Stimulated activated naive CD8-positive, alpha-beta T cell treated with anti-CD3 and anti-CD28 coated beads, Interleukin-15, Interleukin-2, amounts not matched to agents 100 U/mL and 50 U/mL, for 24 hours (primary cell): ENCODE measurements at places on chromosomes 6 and 20.

- DNase-seq: peak; percentile 79
Measured at GRCh38 chr6:106098383-106099234, 12.5 kb downstream of the PRDM1 start.

DNA sequence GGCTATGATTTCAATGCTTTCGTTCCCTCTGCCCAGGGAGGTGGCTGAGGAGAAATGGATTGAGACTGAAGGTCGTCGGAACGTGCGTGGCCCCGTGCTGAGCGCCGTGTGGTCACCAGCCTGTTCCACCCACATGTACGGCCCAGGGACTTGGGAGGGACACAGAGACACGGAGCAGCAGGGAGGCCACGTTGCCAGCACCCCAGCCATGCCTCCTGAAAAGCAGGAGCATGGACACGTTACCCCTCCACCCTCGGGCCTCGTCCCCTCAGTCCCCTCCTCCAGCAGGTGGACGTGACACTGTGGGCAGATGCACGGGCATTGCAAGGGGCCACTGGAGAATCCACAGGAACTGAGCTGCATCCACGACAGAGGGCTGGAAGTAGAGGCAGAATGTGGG lies 133.1 kb upstream of the CST7 start:
- DNase-seq: no peak

DNA sequence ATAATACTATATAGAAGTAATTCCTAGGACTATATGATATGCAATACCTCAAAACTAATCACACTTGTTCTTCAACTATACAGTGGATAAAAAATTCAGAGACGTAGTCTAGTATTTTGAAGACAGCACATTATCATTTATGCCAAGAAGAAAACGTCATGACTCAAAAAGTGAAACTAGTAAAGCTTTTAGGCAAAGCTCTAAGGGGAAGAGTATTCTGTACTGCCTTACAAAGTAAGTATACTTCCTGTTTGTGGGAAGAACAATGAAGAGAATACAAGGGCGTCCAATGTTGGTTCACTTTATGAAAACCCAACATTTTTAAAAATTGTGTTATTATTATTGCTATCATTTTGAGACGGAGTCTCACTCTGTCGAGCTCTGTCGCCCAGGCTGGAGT lies 27.9 kb downstream of the LOC128125822 start:
- DNase-seq: no peak

DNA sequence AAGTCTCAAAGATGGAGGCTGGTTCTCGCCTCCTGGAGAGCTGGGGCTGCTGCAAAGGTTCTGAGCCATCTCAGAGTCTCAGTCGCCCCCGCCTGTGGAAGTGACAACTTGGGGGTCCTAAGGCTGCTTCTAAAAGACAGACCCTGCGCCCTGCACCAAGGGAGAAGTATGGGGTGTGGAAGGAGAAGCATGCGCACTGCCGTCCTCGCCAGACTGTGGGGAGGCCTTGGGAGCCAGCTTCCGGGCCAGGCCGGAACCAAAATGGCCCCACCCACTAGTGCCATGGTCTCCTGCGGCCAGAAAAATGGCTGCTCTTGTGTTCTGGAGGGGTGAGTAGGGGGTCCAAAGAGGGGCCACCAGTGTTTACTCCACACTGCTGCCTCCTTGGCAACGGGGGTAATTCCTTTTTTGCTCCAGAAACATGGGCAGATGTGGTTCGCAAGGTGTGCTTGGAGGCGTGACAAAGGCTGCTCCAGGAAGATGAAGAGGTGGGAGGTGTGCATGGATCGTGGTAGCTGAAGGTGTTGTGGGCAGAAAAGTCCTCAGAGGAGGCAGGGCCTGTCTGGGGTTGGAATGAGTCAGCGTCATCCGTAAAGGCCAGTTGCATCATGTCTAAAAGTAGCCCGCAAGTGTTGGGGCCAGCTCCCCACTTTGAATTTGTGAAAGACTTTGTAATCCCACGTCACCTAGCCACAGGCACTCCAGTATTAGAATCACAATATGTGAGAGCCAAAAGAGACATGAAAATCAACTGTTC lies 329.8 kb upstream of the SOX4 start:
- peak; percentile 5 for DNase-seq

DNA sequence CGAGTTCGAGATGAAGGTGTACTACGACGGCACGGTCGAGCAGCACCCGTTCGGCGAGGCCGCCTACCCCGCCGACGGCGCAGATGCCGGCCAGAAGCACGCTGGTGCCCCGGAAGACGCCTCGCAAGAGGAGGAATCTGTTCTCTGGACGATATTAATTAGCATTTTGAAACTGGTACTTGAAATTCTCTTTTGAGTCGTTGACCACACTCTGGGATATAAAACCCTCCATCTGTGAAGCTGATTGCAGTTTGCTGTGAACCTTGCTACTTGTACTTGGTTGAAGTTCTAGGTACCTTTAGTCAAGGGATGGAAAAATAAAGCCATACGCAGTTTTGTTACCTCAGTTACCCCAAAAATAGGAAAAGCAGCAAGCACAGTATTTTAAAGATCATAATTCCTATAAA lies 917 bp downstream of the C6orf120 start:
- peak; percentile 50 for DNase-seq

DNA sequence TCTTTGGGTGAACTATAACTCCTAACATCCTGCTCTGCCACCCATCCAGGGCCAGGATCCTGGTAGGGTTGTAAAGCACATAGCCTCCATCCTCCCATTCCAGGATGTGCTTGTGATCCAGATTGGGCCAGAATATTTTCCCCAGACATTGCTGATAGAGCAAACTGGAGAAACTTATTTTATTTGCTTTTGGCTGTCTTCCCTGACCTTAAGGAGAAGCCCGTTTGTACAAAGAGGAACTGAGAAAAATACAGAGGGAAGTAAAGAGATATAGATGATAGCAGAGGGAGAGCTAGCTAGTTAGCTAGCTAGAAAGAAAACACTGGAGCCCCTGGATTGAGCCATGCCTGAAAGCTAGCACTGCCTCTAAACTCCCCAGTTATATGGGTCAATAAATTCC lies 9.0 kb upstream of the HDAC2 start:
- no peak for DNase-seq

DNA sequence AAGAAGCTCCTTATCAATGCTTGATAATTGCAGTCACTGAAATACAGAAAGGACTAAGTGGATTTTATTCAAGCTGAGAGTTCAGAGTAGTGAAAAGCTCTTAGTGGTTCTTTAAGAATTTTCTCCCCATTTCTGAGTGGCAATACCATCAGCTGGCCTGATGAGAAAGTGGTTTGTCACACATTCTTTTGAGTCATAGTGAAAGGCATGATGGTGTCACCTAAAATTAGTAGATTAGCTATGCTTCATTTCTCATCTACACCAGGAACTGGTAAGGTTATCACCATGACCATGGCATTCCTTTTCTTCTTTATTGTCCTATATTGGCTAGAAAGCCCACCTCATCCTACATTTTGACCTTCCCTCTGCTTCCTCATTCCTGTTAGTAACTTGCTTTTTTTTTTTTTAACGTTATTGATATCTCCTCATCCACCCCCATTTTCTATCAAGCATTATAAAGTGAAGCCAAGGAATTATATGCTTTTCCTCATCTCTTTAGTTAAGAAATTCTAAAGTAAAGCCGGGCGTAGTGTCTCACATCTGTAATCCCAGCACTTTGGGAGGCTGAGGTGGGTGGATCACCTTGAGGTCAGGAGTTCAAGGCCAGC lies 67.4 kb upstream of the LOC128125822 start:
- no peak for DNase-seq

- no peak for DNase-seq
Measured at GRCh38 chr6:83514466-83514865, 2.1 kb downstream of the PRSS35 start.

- no peak for DNase-seq
Measured at GRCh38 chr20:43977252-43977651, 62.6 kb downstream of the TOX2 start.

DNA sequence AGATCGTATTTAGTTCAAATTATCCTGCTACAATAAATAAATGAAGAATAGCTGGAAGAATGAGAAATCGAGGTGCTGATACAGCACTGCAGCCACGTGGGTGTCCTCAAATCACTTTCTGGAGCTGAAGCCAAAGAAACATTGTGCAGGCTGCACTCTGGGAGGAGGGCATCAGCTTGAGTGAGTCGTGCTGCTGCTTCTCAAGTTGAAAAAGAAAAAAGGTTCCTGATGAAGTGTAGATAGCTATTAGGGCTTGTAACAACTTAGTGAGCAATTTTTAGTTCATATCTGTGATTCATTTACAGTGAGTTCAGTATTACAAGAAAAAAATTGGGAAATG lies 40.5 kb downstream of the DSE start:
- no peak for DNase-seq

GRCh38 chr6:45386501-45386900 lies 8.8 kb upstream of the SUPT3H start:
- DNase-seq: no peak

- no peak for DNase-seq
Measured at GRCh38 chr6:101595276-101595675, 201.8 kb downstream of the GRIK2 start.

DNA sequence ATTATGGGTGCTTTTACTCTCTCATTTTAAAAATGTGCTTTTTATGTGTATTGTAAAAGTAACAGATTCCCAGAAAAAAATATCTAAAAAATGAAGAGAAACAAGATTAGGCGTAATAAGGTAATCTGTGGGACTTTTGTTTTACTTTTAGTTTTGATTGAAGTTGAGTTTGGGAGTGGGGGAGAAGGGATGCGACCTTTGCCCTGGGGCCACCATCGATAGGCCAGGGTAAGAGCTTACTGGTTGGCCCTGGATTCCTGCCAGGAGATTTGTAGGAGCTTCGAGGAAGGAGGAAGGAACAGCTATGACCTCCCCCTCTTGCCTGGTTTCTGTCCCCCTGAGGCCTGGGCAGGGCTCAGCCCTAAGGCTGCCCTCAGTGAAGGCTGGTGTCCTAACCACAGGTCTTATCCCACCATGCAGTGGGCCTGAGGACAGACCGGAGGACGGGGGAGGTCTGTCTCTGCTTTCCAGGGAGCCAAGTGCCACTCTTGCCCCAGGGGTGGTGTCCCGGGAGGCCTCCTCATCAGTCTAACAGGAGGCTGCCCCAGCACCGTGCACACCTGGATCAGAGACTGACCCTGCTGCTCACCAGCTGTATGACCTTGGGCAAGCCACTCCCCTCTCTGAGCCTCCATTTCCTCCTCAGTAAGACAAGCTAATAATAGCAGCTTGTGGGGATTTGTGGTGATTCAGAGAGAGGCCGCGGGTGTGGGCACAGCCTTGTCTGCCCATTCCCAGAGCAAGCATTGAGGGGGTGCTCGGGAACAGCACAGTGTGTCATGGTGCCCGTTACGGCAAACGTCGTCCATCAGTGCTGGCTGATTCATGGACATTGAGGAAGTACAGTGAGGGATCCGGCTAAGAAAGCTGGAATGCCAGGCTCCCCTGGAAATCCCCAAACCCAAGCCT lies 21.2 kb downstream of the TGM2 start:
- DNase-seq: no peak

DNA sequence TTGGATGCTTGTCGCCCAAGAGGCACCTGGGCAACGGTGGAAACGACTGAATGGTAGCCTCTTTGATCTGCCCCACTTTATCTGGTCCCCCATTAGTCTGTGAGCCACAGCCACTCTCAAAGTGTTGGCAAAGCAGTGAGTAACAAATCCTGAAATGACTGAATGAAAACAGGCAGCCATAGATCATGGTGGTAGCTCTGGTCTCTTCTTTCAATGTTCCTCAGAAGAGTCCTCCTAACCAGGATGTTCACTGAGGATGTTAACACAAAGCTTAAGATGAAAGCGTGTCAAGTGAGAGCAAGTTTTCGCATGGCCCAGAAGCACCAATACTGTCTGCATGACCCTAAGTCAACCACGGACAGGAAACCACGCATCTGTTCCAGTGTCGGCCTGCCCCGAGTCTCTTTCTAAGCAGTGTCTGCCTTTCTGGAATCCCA lies 107.3 kb downstream of the IRF4 start:
- peak; percentile 65 for DNase-seq

- DNase-seq: no peak
Measured at GRCh38 chr20:9495701-9496100, 18.7 kb upstream of the LAMP5 start.

- no peak for DNase-seq
Measured at GRCh38 chr6:74256381-74256780, 560.4 kb downstream of the CD109 start.

GRCh38 chr6:135434095-135434494 lies 63.4 kb downstream of the AHI1 start:
- no peak for DNase-seq

GRCh38 chr20:9424551-9424950 lies 89.8 kb upstream of the LAMP5 start:
- DNase-seq: no peak

DNA sequence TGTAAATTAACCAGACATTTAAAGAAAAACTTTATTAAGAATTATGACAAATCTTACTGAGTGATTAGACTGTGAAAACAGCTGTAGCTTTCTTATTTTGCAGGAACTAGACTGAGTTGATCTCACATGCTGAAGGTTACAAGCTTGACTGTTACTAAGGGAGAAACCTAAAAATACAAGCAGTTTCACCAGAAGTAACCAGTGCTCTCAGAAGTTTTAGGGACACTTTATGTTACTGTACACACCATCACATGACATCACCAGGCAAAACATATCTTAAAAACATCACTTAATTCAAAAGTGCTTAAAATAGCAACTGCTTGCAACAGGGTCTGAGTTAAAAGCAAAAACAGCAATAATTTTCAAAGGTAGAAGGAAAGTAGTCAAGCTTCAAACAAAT lies 5.4 kb downstream of the FBXO30 start:
- no peak for DNase-seq

DNA sequence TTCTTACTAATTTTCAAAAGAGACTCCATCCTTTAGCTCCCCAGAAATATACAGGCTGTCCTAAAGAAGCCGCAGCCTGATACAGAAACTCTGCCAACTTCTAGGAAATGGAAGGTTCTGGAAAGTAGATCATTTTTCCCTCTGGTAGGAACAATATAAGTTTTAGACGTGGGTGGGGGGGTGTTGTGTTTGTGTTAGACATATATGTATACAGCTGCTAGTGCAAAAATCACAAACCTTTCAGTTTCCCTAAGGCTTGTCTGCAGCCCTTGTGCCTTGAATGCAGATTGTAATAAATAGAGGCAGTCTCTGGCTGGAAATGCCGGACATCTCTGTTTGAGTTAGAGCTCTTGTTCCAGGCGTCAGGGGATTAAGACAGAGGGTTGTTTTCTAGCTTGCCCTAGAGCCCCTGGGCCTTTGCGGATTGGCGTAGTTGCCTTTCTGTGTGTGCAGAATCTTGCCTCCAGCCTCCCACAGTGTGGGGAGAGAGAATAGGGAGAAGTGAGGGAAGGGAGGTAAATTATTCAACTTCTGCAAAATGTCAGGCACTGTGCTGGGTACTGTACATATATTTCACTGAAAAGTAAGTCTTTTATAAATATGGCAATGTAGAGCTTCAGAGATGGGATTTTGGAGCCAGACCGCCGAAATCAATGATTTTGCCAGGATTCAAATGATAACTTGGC lies 269.7 kb downstream of the PRL start:
- no peak for DNase-seq
